Vein endothelial cell (primary cell): ENCODE measurements at places on chromosomes 16 and 17. TPM values are rescaled to one million over a fixed set of nuclear protein-coding genes. Genes with fewer than 3 reads are reported as not detected.

Gene DNAJA2
- total RNA-seq: 70.2 and 80.2 TPM in 2 replicates

Gene NPTX1
- under 0.01 and 0.29 TPM in 2 replicates for total RNA-seq

Gene RASD1
- 9.8 and 16.5 TPM in 2 replicates for total RNA-seq

Gene TNK1
- 0.38 and 0.65 TPM in 2 replicates for total RNA-seq

Gene SDR42E2
- total RNA-seq: not detected in 2 replicates

Gene SLFN12
- 44.4 and 48.2 TPM in 2 replicates for total RNA-seq

Gene SEPHS2
- total RNA-seq: 10.8 and 12.1 TPM in 2 replicates

Gene MGAT5B
- 2.0 and 2.2 TPM in 2 replicates for total RNA-seq

Gene METRN
- 22.2 and 35.3 TPM in 2 replicates for total RNA-seq

Gene PTX4
- total RNA-seq: 0.19 TPM in 1 of 2 replicates, not detected in the other

Gene ASGR1
- total RNA-seq: 10.3 and 10.8 TPM in 2 replicates

Gene SLC5A2
- total RNA-seq: 0.10 TPM in 1 of 2 replicates, not detected in the other

Gene TMEM92
- under 0.01 and 0.29 TPM in 2 replicates for total RNA-seq
